ENCODE measurements at places on chromosomes 4 and X.

GRCh38 chr4:166252487-166253402, 379.7 kb downstream of the TLL1 start:
- DNase-seq, result peak; percentile 36

DNA sequence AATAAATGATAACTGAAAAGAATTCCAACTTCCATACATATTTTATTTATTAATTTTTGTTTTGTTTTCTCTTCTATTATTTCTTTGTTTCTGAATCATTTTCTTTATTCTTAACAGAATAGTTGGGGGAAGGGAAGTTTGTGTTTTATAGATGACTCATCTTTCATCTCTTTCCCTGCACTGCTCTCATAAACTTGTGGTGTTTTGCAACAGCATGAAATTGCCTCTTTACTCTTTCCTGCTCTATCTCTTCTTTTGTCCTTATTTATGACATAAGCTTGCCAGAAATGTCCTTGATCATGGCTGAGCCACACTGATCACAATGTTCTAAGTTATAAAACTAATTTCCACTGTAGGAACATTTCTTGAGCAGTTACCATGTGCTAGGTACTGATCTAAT, 22.3 kb downstream of the QRFPR start:
- peak; percentile 66 for DNase-seq

- peak; percentile 30 for DNase-seq
Observed at GRCh38 chrX:57453901-57454300, 137.9 kb upstream of the ZXDB start.

- no peak for DNase-seq
Observed at GRCh38 chrX:118824173-118824730, 628 bp downstream of the ZCCHC12 start.

- no peak for DNase-seq
Observed at GRCh38 chr4:44447563-44448504, 775 bp downstream of the KCTD8 start.

DNA sequence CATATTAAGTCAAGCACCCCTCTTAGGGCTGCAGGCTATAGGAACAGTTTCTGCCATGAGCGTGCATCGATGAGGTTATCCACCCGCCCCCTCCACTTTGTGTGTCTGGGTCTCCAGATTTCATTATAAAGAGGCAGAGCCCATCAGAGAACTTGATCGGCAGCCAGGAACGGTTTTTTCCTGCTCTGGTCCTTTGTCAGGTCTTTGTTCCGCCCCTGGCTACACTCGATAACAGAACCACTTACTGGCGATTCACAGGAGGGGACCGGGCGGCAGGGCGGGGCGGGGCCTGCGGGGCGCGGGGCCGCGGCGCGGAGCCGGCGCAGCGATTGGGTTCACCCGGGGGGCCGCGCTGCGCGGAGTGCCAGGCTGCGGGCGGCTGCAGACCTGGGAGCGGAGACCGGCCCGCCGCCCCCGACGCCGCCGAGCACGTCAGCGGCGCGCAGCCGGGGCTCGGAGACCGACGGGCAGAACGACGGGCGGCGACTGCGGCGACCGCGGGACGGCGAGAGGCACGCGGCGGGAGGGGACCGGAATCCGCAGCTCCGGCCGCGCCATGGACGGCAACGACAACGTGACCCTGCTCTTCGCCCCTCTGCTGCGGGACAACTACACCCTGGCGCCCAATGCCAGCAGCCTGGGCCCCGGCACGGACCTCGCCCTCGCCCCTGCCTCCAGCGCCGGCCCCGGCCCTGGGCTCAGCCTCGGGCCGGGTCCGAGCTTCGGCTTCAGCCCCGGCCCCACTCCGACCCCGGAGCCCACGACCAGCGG, at the start of gene SLC10A4:
SLC10A4 (plus strand) TSS at position 338 of the 771 bp plus-strand sequence; CDS start at position 557, 219 bp downstream.
- no peak for DNase-seq
